ENCODE measurements at places on chromosomes 6 and 20. TPM values are rescaled to one million over a fixed set of nuclear protein-coding genes. Genes with fewer than 3 reads are reported as not detected.

Gene EFCAB8
- total RNA-seq: under 0.01 TPM

Gene SLC12A5
- total RNA-seq: 0.44 TPM

Gene VGLL2
- not detected for total RNA-seq

Gene MYMX
- total RNA-seq: not detected

Gene ABHD16B
- not detected for total RNA-seq

Gene SPO11
- total RNA-seq: not detected

Gene SF3B5
- 98.2 TPM for total RNA-seq

Gene SLC17A5
- total RNA-seq: 21.4 TPM

Gene KCNB1
- total RNA-seq: under 0.01 TPM

Gene TSBP1
- not detected for total RNA-seq

DNA sequence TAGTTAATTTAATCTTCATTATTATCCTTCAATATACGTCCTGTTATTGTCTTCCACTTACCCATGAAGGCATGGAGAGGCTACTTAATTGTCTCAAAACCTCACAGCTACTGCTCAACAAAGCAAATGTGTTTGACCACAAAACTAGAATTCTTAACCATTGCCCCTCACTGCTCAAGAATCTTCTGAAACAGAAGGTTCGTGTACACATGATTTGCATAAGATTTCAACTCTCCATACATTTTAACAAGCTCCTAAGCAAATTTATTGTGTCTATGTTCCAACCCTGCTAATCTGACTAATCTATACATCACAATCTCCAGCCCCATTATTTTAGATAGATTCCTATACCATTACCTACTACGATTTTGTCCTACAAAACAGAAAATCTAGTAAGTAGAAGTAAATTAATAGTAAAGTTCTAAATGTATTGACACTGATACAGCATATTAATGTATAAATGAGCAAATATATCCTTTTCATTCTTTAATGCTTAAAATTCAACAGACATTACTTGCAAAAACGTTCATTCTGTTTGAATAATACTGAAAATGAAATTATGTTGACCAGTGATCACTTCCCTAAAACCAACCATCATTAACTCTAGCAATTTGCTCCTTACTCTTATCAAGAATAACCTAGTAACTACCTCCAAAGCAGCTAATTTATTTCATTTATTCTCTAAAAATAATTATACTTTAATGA lies 89.7 kb upstream of the RNF217 start:
- no peak for DNase-seq

DNA sequence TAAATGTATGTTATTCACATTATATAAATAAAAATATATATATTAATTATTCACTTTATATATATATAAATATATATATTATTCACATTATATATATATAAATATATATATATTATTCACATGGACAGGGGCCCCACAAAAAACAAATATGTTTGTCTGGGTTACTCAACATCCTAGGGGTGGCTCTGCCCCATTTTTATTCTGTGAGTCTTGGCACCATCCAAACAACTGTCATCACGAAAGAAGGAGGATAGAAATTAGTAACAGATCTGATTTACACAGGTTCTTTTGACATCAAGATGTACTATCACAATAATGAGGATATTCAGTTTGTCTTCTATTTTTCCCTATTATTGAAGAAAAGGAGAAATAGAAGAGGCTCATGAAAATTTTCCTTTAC lies 187.3 kb downstream of the GPX5 start:
- no peak for DNase-seq

DNA sequence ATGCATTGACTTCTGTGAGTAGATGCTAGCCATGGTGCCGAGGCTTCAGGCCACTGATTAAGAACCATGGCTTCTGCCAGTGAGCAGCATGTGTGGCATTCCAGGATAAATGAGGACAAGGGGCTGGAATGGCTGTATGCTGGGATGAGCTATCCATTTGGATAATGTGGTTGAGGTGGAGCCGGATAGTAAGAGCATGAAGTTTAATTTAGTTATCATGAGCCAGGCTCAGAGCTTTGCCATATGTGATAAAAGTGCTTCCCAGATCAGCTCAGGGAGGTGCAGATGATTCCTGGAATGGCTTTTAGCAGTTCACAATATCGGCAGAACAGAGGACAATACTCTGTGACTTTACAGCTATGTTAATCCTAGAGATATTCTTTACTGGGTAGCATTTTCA lies 34.6 kb upstream of the RNF8 start:
- DNase-seq: no peak

DNA sequence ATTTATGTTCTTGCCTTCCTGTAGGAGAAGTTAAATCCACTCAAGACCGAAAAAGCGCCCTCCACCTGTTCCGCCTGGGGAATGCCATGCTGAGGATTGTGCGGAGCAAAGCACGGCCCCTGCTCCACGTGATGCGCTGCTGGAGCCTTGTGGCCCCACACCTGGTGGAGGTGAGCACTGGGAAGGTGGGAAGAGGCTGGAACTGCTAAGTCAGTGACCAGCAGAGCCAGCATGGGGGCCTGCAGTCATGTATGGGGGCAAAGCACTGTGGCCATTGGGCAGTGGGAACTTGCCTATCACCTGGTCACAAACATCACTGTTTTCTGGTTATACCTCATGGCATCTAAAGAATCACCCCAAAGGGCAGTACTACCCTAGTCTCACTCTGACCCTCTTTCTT lies 78.5 kb upstream of the PBOV1 start:
- no peak for DNase-seq

DNA sequence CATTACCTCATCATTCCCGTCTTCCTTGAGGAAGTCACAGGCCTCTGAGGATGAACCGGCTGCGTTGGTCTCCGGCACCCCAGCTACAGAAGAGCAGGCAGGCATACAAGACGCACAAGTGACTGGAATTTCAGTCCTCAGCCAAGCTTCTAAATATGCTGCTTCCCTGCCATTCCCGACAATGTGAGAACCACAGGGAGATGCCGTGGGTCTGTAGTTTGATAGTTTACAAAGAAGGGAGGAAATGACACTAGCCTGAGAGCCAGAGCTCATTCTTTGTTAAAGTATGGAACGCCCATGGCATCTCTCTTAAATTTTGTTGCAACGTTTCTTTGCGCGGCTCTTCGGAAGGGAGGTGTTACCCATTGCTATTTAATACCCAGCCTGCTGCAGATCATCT lies 25.7 kb downstream of the HEBP2 start:
- no peak for DNase-seq

- DNase-seq: peak; percentile 65
These were observed 8.5 kb upstream of the MRPS10 start for GRCh38 chr6:42226161-42226611.

DNA sequence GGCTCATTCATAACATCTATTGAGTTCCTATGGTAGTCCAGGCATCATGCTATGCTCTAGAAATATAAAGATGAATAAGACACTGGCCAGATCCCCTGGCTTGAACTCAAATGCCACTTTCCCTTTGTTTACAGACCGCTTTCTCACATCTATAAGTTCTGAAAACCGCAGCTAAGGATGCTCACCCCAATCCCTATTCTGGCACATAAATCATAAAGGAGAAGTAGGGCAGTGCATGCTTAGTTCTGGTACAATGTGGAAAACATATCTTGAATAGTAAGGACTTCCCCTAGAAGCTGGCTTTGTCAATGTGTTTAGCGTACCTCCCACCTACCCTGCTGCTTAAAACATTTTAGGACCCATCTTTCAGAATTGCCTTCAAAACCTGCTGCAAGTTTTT lies 26.4 kb downstream of the MRS2 start:
- DNase-seq: no peak

GRCh38 chr6:33789550-33789895 lies 593 bp upstream of the LEMD2 start:
- DNase-seq: no peak

GRCh38 chr6:169831450-169832246 lies 80.2 kb downstream of the ERMARD start:
- peak; percentile 87 for DNase-seq

DNA sequence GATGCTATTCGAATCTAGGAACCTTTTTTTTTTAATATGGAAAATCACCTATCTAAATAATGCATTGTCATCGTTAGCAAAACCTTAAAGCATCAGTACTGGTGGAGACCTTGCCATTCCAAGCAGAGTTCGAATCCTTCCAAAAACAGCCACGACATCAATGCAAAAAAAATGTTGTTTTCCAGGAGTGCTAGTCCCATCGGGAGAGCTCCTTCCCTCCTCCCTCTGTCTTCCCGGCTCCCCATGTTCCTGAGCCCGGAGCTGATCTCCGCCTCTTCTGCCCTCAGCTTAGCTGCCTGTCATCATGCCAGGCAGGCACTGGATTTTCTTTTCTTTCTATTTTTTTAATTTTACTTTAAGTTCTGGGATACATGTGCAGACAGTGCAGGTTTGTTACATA lies 153.6 kb upstream of the QKI start:
- DNase-seq: no peak

DNA sequence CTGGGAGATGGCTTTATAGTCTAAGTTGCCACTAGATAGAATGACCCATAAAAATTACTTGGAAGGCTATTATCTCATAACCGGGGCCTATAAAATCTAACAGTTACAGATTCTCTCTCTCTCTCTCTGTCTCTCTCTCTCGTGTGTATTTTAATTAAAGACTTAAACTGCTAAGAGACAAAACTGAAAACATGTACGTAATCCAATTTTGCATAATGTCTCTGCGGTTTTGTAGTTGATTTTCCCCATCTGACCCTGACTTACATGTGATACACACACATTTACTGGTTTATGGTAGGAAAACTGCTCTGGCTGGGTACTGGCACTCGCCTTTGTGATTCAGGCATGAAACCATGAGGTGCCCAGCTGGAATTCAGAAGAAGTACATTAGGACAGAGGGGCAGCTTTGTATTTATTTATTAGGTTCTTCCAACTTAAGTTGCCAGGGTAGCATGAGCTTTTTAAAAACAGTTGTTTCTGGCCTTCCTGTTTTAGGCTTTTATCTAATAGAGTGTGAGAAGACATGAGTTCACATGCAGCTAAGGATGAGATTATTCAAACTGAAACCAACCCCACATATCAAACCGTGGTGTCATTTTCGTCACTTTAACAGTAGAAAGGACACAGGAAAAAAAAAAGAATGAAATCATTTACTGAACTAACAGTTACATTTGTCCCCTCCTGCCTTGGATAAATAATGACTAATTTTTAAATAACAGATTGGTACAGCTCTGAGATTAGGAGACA lies 182.5 kb downstream of the GMPR start:
- DNase-seq: no peak

DNA sequence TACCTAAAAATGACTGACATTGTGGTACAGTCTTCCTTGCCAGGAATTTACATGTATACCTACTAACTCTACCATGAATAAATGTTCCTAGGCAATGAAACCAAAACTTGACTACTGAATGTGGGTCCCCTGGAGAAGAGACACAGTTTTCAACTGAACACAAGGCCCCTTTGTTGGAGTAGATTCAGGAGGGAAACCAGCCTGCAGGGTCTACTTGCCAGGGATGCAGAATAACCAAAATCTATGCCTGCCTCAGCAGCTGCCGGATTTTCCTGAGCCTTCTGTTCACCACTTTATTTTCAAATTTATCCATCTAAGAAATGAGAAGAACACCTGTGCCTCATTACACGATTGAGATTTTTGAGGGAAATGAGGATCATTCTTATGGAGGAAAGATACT lies 211.9 kb downstream of the GRM1 start:
- DNase-seq: no peak

GRCh38 chr6:13177664-13178063 lies 150.7 kb downstream of the TBC1D7 start:
- DNase-seq: no peak

DNA sequence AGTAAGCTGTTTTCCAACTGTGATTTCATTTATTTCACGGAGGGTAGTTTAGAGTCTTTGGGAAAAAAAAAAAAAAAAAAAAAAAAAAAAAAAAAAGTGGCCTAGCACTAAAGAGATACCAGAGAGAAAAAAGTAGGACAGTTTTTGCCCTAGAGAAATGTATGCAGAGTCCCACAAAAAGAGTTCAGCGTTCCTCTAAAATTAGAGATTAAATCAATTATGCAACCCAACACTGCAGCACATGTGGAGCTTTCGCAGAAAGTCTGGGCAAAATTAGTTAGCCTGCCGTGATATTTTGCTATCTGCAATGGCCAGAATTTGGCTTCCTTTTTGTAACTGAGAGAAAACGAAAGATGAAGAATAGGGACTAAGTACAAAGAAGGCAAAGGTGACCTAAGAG lies 309.8 kb downstream of the PKHD1 start:
- no peak for DNase-seq

- no peak for DNase-seq
These were observed 19.6 kb downstream of the HLA-A start for GRCh38 chr6:29961966-29962365.

GRCh38 chr20:48047447-48047846 lies 262.2 kb upstream of the SULF2 start:
- peak; percentile 6 for DNase-seq

GRCh38 chr6:39196673-39197091 lies 32.6 kb downstream of the KCNK5 start:
- DNase-seq: no peak

- no peak for DNase-seq
These were observed 2.9 kb upstream of the COL21A1 start for GRCh38 chr6:56250266-56250665.

DNA sequence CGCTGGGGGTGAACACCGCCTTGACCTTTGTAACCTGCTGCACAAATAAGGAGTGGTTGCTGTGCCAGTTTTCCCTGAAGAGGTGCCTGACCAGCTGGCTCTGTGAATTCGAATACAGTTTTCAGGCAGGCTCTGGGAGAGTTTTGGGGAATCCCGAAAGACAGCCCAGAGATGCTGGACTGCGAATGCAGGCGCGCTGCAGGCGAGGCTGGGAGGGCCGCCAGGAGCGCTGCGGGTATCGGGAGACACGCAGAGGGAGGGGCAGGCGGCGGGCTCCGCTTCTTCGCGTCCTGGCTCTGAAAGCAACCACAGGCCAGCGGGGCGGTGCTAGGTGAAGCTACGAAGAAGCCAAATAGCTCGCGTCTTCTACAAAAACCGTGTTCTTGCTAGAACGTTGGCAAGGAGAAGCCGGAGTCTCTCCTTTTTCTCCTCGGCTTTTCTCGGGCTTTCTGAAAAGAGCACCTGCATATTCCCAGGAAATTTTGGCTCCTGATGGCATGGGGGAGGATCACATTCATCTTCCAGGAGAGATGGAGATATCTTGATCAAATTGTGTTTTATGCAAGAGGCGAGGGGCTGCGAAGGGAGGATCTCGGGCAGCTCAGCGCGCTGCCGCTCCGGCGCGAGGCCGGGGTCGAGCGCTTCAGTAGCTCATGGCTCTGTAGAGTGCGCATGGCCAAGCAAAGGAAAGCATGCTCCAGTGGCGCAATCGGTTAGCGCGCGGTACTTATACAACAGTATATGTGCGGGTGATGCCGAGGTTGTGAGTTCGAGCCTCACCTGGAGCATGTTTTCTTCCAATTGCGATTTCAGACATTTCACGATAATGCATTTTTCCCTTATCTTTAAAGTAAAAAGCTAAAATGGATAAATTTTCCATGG lies 158.1 kb upstream of the ZNF184 start:
- peak; percentile 30 for DNase-seq

- DNase-seq: peak; percentile 63
These were observed 17.8 kb downstream of the LRP11 start for GRCh38 chr6:149846321-149846720.

- DNase-seq: no peak
These were observed 8.0 kb downstream of the ZNF335 start for GRCh38 chr20:45964006-45964400.

- DNase-seq: peak; percentile 55
These were observed 82.0 kb downstream of the PTPRK start for GRCh38 chr6:128438393-128438792.

Measured in lung microvascular endothelial cell (primary cell).